ENCODE measurements at places on chromosomes 13 and 19. TPM values are rescaled to one million over a fixed set of nuclear protein-coding genes. Genes with fewer than 3 reads are reported as not detected.

The SIGLEC5 gene
- total RNA-seq: not detected

The FPR2 gene
- 6.9 TPM for total RNA-seq

The PRR19 gene
- not detected for total RNA-seq

The AMER2 gene
- not detected for total RNA-seq

The SERPINE3 gene
- total RNA-seq: not detected

The ARID3A gene
- total RNA-seq: 10.0 TPM

The ZNF556 gene
- not detected for total RNA-seq

The RNF113B gene
- total RNA-seq: not detected

All from posterior vena cava (tissue), 2 donors.